ENCODE measurements at places on chromosomes 3 and 15.

DNA sequence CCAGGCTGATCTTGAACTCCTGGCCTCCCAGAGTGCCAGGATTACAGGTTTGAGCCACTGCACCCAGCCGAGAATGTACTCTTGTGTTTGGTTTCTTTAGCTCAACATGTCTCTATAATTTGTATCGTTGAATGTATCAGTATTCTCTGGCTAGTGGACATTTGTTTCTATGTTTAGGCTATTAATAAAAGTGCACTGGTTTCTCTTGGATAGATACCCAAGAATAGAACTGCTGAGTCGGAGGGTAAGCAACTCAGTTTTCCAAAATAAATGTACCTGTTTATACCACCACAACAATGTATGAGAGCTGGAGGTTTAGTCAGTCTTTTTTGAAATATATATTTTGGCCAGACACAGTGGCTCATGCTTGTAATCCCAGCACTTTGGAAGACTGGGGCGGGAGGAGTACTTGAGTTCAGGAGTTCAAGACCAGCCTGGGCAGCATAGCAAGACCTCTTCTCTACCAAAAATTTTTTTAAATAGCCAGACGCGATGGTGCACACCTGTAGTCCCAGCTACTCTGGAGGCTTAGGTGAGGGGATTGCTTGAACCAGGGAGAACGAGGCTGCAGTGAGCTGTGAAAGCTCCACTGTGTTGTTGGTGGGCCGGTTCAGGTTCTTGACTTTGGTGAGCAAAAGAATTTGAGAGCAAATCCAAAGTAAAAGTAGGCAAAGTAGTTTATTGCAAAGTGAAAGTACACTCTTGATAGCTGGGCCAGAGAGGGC is 7.7 kb upstream of the IVD start:
- no peak for DNase-seq

- no peak for DNase-seq
Measured at GRCh38 chr15:70815604-70816003, 38.4 kb downstream of the LARP6 start.

GRCh38 chr3:41208507-41209220 is 9.4 kb downstream of the CTNNB1 start:
- DNase-seq = no peak

GRCh38 chr3:161567577-161568361 is 71.2 kb downstream of the OTOL1 start:
- DNase-seq = no peak

DNA sequence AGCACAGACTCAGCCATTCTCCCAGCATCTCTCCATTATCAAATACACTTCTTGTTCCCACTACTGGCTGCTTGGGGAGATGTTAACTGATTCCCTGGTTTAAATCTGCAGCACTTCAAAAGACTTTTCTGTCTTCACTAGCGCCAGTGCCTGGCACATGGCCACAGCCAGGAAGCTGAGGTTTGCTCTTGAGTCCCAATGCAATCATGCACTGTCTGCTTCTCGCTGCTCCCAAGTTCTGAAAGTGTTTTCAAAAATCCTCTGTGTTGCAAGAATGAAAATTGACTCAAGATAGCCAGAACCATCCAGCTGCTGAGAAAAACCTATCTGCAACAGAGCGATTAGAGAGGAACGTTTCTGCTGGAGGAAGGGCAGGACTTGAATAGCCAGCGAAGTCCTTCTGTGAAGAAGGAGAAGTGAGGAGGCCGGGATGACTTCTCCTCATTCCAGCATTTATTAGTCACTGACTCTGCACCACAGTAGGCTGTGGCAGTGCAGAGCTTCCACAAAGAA is 358.4 kb upstream of the NR2F2 start:
- no peak for DNase-seq

DNA sequence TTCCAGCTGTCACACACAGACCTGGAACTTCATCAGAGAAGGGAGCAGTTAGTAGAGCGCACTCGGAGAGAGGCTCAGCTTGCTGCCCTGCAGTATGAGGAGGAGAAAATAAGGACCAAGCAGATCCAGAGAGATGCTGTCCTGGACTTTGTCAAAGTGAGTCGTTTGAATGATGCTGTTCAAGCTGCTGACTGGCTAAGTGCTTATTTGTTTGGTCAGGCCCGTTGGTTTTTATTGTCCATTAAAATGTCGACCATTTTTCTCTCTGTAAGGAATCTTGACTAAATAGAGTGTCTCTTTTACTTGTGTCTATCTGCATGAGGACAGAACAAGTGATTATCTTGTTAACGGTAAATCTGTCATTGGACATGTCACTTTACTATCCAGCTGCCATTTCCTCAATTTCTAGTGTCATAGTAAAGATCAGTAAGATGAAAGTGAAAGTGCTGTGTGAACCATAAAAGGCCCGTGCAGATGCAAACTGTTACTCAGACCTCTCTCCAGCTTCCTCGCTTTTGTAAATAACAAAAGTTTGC is 56.9 kb downstream of the LRCH3 start:
- no peak for DNase-seq

GRCh38 chr3:57805674-57806073 is 49.6 kb downstream of the SLMAP start:
- DNase-seq = no peak

DNA sequence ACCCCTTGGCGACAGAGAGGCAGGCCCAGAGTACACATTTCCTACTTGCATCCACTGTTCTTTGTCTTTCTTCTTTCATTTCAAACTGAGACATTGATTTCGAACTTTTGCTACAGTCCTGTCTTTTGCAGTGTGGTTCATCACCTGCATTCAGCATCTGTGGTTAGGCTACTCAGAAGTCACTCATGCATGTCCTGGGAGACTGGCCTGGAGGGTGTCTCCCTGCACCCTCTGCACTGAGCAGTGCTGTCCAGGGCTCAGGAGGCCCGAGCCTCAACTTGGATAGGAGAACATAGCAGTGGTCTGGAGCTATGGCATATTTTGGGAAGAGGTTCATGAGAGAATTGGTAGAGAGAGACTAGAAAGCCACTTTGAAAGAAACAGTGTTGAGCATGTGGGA is 240.2 kb upstream of the TPRG1 start:
- no peak for DNase-seq

DNA sequence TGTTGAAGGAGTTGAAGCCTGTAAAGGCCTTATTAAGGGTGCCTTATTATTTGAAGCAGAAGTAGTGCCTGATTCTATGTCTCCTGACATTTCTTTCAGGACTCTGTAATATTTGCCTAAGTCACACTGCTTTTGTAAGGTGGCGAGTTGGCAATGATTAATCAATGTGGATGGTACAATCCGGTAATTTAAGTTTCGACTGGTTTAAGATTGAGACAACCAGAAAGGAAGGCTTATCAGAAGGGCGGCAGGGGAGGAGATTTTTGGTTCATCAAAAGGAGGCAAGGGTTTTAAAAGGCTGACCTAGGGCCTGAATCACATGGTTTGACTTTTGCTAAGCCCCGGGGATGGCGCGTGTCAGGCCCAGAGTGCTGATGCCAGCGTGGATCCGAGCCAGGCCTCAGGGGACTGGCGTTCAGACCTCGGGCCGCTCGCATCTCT is 830 bp upstream of the RNF13 start:
- DNase-seq = no peak

DNA sequence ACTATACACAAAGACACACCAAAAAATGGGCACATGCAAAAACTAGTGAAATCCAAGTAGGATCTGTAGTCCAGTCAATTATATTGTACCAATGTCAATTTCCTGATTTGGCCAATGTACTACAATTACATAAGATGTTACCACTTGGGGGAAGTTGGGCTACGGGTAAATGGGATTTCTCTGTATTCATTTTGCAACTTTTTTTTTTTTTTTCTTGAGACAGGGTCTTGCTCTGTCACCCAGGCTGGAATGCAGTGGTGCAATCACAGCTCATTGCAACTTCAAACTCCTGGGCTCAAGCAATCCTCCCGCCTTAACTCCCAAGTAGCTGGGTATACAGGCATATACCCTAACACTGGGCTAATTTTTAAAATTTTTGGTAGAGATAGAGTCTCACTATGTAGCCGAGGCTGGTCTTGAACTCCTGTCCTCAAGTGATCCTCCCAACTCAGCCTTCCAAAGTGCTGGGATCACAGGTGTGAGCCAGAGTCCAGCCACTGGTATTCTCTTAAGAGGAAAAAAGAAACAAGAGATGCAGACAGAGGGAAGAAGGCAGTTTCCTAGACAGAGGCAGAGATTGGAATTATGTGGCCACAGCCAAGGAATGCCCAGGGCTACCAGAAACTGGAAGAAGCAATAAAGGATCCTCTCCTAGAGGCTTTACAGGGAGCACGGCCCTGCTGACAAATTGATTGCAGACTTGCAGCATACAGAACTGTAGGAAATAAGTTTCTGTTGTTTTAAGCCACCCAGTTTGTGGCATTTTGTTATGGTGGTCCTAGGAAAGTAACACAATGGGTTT is 33.3 kb downstream of the TFDP2 start:
- DNase-seq = no peak

DNA sequence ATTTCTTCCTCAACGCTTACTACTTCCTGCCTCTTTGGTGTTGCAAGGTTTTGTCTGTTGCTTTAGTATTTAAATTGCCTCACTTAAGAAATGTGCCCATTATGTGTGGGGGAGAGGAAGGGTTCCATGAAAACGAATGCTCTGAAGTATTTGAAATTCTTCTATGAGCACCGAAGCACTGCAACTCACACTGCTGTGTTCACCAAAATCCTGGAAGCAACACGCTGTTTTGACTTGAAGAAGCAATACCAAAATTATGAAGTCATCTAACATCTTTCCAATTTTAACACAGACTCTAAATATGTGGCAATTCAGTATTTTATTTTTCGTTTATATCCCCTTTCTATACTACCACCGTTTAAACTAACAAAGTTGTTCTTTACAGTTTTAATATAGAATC is 101.5 kb downstream of the RBMS3 start:
- no peak for DNase-seq

DNA sequence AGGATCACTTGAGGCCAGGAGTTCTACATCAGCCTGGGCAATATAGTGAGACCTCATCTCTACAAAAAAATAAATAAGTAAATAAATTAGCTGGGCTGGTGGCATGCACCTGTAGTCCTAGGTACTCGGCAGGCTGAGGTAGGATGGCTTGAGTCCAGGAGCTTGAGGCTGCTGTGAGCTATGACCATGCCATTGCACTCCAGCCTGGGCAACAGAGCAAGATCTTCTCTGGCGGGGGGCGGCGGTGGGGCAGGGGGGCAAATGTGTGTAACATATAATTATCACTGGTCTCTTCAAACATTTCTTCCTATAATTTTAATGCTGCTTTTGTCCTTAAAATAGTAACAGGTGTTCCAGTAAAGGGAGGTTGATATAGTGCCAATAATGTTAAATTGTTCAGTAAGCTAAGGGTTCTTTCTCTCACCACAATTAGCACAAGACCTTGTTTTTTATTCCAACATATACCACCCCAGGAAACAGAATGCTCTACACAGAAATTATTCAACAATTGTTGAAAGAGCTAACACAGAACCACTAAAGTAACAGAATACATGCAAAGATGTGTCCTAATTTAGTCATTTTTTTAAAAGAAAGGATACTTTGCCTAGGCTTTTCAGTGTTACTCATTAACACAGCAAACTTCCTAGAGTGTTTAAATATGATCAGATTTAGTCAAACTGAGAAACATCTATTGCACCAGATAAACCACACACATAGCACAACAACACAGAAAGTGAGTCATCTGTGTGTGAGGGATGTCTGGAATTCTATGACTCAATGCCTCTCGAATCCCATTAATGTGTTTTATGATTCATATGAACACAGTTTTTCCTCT is 29.1 kb downstream of the ANKRD28 start:
- no peak for DNase-seq

- no peak for DNase-seq
Measured at GRCh38 chr3:23474580-23475357, 271.6 kb downstream of the UBE2E2 start.

GRCh38 chr3:108455212-108455705 is 55.1 kb downstream of the MYH15 start:
- DNase-seq = no peak

- DNase-seq = no peak
Measured at GRCh38 chr15:94467034-94467433, 235.7 kb downstream of the MCTP2 start.

DNA sequence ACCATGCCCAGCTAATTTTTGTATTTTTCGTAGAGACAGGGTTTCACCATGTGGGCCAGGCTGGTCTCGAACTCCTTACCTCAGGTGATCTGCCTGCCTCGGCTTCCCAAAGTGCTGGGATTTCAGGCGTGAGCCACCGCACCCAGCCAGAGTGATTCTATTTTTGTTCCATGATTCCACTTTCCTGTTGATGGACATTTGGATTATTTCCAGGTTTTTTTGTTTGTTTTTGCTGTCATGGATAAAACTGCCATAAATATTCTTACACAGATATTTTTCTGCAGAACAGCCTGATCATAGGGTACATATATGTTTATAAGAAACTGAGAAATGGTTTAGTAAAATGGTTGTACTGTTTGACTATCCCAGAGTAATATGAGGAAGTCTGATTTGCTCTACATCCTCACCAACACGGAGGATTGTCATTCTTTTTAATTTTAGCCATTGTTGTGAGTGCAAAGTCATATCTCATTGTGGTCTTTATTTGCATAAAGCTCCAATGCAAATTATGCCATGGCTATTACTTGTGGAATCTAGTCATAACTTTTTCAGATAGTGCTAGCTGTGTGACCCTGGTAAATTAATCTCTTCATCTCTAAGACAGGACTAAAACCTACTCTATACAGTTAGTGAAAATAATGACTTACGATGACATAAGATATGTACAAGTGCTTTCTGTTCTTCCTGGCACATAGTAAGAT is 42.7 kb downstream of the MAP6D1 start:
- DNase-seq = no peak

- no peak for DNase-seq
Measured at GRCh38 chr3:98540346-98540745, 8.6 kb downstream of the GPR15 start.

GRCh38 chr15:82699726-82700125 is 9.9 kb downstream of the AP3B2 start:
- no peak for DNase-seq

- DNase-seq = no peak
Measured at GRCh38 chr3:44339181-44340057, 853 bp downstream of the TCAIM start.

DNA sequence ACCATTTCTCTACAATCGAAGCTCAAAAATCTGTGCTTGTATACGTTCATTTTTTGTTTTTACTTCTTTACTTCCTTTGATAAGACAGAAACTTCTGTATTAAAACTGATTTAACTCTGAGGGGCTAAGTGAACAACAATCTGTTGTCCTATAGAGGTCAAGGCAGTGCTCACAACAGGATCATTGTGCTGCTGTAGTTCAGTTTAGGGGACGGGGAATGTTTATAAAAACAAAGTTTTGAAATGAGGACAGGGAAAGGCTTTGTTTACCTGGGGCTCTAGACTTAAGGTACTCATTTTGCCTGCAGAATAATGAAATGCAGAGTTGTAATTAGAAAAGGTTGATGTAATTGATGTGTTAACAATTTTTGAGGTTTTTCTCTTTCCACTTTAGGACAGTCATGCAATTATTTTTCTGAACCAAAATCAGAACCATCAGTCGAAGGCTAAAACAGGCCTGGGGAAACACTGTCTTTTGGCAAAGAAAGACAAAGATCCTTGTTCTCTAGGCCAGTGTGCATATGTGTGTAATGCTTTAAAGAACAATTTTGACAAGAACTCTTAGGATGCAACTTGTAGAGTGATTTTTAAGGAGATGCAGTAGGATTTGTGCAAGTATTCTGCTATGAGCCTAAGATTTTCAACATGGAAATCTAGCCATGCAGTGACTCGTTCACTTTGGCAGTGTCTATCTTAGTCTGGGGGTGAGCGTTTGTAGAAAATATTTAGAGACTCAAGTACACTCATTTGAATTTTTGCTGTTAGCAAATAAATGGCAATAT is 165.2 kb downstream of the PGPEP1L start:
- no peak for DNase-seq
